Cerebellar nuclear complex (tissue), 1 donor: ENCODE measurements at places on chromosomes 3 and 15.

- no peak for DNase-seq
Measured at GRCh38 chr3:80051602-80051962, 283.8 kb upstream of the ROBO1 start.

GRCh38 chr3:73225146-73225855 lies 163.8 kb downstream of the EBLN2 start:
- DNase-seq: no peak

- no peak for DNase-seq
Measured at GRCh38 chr3:70832089-70832833, 519.8 kb upstream of the MDFIC2 start.

GRCh38 chr15:90603893-90604292 lies 74.2 kb downstream of the CRTC3 start:
- DNase-seq: no peak

GRCh38 chr3:169699070-169699469 lies 35.6 kb upstream of the MECOM start:
- DNase-seq: no peak

DNA sequence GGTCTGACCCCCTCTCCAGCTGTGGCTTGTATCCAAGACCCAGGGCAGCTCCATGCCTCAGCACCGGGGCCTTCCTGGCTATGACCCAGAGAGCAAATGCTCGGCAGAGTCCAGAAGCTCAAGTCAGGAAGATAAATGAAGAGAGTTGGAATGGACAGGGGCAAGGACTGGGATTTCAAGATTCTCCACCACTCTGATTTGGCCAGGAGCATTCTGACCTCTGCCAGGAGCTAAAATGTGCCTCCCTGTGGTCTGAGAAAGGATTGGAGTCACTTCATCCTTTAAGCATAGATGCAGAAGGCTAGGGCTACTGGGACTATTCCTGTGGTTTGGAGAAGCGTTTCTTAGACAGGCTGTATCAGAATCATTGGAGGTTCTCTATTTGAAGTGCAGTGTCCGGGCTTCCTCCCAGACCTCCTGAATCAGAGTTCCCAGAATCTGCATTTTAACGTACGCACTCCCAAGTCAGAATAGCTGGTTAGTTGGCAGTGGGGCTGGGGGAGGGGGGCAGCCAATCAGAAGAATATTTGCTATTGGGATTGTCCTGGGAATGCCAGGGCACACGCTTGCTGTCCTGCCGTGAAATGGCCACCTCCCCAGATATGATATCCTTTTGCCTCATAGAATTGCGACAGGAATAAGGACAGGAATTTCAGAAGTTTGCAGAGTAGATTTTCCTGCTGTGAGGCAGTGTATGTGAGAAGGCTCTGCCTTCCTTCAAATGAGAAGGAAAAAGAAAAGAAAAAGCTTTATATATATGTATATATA lies 57.4 kb downstream of the HRH1 start:
- DNase-seq: no peak

- DNase-seq: no peak
Measured at GRCh38 chr15:82907350-82907749, 45.2 kb downstream of the HOMER2 start.

- no peak for DNase-seq
Measured at GRCh38 chr3:126155819-126156218, 24.6 kb downstream of the ALDH1L1 start.

DNA sequence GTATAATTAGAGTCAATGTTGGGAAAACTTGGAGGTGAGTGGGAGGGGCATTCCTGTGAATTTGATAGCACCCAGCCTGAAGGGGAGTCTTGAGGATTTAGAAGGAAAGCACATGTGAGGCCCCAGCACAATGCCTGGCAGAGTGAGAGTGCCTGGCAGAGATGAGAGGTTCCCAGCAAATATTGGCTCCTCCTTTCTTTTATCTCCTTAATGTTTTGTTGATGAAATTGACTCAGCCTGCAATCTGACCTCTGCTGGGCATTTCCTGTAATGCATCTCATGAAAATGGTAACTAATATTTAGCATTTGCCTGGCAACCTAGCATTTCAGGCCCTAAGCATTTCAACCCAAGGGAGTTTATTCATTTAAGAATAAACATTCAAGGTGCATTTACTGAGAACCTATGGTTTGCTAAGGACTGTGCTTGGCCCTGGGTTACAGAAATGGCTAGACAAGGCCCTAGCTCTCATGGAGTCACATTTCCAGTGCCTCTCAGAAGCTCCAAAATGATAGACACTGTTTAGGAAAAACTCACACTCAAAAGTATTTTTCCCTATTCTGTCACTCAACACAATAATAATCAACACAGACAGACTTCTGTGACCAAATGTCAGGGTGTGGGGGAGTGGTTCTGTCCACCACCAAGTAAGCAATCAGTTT lies 19.0 kb downstream of the PDHB start:
- DNase-seq: no peak

DNA sequence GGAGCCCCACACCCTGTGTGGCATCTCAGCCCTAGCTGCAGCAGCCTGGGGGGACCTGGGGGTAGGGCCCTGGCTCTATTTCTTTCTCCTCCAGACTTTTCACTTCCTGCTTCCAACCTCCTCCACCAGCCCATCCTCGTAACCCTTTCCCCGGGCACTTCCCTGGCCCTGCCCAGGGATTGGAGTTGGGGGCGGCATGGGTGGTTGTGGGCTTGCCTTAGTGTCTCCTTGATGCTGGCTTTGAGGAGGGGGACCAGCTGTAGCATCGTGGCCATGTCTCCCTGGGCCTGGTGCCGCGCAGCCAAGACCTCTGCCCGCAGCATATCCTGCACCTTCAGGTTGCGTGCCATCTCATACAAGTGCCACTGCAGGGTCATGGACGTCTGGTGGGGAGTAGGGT lies 28.1 kb downstream of the CYP11A1 start:
- no peak for DNase-seq

- no peak for DNase-seq
Measured at GRCh38 chr15:100159436-100159835, 182.3 kb downstream of the ADAMTS17 start.

- no peak for DNase-seq
Measured at GRCh38 chr3:32842531-32842931, 24.7 kb downstream of the TRIM71 start.

DNA sequence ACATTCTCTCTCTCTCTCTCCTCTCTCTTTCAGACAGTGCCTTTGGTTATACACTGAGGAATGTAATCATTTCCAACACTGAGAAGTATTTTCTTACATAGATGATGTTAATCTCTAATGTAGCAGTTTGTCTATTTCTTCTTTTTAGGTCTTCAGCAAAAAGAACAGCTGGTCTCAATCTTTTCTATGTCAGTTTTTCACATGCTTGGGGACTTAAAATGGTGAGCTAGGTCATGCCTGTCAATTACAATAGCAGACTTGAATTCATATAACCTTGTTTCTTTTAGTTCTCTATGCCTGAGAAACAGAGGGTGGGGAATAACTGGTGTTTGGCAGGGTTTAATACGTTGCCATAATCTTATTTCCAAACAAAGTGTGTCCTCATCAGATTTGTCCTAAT lies 786.2 kb downstream of the SQOR start:
- no peak for DNase-seq

DNA sequence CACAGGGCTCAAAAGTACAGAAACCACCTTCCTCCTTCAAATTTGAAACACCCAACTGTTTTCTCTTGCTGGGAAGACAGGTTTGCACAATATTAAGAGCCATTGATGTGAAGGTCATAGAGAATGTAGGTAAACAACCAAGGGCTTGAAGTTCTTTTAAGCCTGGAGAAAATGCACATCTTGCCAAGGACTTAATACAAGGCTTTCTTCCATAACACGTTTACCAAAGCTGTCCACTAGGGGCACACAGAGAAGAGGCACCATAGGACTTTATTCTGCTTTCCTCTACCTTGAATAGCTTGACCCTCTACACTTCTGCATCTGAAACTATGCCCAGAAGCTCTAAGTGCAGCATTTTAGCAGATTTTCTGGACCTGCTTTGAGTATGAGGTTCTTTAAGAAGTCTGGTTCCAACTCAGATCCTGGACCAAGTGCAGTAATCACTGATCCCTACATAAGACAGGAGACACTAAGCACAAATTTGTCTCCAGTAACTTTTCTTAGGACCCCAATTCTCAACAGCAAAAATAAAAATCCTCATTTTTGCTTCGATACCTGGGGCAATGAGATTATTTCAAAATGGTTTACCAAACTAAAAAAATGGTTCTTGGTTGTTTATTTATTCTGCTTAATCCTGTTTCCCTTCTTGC lies 138.0 kb downstream of the FBN1 start:
- DNase-seq: no peak

GRCh38 chr3:71563827-71564226 lies 19.7 kb downstream of the FOXP1 start:
- no peak for DNase-seq

GRCh38 chr15:37758412-37758811 lies 176.0 kb upstream of the TMCO5A start:
- no peak for DNase-seq

DNA sequence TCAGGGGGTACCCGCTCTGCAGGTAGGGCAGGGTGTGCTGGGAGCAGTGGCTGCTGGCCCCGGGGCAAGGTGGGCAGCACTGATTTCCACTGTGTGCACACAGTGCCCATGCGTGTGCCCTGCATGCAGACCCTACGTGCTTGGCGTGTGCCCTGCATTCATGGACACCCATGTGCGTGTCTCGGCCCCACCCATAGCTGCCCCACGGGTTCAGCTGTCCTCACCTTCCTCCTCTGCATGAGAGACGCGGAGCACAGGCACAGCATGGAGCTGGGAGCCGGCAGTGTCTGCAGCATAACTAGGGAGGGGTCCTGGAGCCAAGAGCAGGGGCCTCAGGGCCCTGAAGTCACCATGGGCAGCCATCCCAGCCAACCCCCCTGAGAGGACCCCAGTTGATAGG lies 1.6 kb upstream of the UCN2 start:
- DNase-seq: no peak

GRCh38 chr3:94251566-94251965 lies 188.7 kb downstream of the NSUN3 start:
- no peak for DNase-seq

GRCh38 chr15:68312701-68313204 lies 35.2 kb downstream of the FEM1B start:
- DNase-seq: no peak

DNA sequence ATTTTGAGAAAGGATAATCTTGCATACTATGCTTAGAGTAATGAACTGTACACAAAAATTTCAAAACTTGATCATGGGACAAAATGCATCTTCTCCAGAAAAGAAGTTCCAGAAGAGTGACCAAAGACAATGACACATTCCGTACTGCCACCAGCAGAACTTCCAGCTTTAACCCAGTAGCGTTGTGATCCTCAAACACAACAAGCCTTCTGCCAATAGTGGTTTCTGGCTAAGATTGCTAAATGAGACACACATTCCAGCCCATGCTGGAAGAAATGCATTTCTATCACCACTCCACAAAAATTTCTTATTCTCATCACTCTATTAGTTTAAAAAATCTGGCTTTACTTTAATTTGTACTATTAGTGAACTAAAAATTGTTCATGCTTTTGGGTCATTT lies 334.9 kb downstream of the TBC1D5 start:
- no peak for DNase-seq

DNA sequence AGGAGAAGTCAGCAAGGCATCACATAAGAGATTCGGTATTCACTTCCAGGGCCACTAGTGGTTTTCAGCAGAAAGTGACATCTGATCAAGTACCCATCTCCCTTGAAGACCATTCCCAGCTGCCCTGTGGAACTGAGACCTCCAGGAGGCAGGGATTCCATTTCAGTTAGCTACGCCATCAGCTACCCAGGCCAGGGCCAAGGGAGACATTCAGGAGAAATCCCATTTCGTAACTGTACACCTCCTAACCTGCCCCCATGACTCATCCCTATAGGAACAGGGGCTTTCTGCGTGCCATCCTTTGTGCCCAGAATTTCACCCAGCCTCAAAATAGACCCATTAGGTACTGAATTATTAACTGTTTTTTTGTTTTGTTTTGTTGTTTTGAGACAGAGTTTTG lies 24.7 kb downstream of the SPATA12 start:
- no peak for DNase-seq

DNA sequence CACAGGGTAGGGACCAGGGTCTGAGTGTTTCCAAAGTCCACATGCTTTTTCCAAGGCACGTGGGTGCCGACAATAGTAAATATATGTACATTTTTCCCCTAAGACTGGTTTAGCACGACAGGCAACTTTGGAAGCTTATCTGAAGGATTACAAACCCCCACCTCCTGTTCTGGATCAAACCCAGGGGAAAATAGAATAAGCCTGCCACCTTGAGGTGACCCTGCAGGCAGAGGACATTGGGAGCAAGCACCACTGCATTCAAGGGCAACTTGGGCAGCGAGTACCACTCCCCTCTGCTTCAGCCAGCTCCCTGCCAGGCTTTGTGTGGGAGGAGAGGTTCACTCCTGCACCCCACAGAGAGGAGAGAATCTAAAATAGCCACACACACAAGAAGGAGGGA lies 44.8 kb downstream of the KBTBD12 start:
- no peak for DNase-seq

- no peak for DNase-seq
Measured at GRCh38 chr3:105253225-105253624, 113.5 kb upstream of the ALCAM start.

DNA sequence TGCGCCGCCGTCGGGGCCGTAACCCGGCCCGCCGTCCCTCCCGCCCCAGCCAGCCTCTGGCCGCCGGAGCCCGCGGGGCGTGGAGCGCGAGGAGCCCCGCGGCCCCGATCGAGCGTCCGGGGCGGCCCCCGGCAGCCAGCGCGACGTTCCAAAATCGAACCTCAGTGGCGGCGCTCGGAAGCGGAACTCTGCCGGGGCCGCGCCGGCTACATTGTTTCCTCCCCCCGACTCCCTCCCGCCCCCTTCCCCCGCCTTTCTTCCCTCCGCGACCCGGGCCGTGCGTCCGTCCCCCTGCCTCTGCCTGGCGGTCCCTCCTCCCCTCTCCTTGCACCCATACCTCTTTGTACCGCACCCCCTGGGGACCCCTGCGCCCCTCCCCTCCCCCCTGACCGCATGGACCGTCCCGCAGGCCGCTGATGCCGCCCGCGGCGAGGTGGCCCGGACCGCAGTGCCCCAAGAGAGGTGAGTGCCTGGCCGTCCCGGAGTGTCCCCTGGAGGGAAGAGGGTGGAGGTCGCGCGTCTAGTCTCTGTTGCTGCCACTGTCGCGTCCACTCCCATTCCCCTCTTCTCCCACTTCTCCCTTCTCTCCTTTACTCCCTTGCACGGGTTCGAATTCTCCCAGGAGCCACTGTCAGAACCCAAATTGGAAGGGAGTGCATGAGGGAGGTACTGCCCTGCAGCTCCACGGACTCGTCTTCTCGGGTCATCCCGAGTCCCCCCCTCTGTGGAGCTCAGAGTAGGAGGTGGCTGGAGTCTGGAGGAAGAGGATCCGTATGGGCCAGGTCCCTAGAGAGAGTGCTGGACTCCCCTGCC lies 585 bp downstream of the CSK start:
- DNase-seq: no peak

- DNase-seq: no peak
Measured at GRCh38 chr3:48364840-48365239, 7.2 kb upstream of the FBXW12 start.
